ENCODE measurements at places on chromosomes 6 and 20. TPM values are rescaled to one million over a fixed set of nuclear protein-coding genes. Genes with fewer than 3 reads are reported as not detected.

The SYCP2 gene
- total RNA-seq: 0.17 TPM

The MYB gene
- total RNA-seq: 0.17 TPM

The RNF182 gene
- 0.34 TPM for total RNA-seq

The ARMC12 gene
- total RNA-seq: 0.32 TPM

The ERVFRD-1 gene
- total RNA-seq: not detected

The TBX18 gene
- total RNA-seq: 8.2 TPM

The NOTCH4 gene
- 0.77 TPM for total RNA-seq

The BTN1A1 gene
- total RNA-seq: not detected

The OR12D3 gene
- total RNA-seq: not detected

The NKX2-2 gene
- under 0.01 TPM for total RNA-seq

The PLA2G7 gene
- not detected for total RNA-seq

Measured in bronchial smooth muscle cell (primary cell).